ENCODE measurements at places on chromosomes 7 and 10.

- no peak for DNase-seq
Measured at GRCh38 chr7:97145068-97145467, 27.6 kb downstream of the SDHAF3 start.

- no peak for DNase-seq
Measured at GRCh38 chr7:126529833-126530232, 722.9 kb downstream of the GRM8 start.

GRCh38 chr10:33715303-33715975, 381.0 kb upstream of the NRP1 start:
- no peak for DNase-seq

DNA sequence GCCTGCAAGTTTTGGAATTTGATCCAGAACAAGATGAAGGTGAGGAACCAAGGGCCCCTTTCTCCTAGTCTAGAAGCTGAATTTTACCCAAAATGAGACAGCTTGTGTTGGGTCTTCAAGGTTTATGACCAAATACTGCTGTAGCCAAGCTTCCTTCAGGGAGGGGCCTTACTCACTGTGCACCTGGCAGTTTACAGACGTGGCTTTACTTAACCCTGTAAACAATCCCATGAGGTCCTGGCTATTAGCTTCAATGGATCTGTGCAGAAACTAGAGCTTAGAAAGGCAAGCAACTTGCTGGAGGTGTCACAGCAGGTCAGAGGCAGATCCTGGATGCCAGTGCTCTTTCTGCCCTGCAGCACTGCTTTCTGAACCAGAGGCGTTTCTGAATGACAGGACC, 46.7 kb downstream of the PDLIM1 start:
- DNase-seq = no peak

GRCh38 chr7:134699899-134700298, 53.2 kb downstream of the BPGM start:
- DNase-seq = no peak

DNA sequence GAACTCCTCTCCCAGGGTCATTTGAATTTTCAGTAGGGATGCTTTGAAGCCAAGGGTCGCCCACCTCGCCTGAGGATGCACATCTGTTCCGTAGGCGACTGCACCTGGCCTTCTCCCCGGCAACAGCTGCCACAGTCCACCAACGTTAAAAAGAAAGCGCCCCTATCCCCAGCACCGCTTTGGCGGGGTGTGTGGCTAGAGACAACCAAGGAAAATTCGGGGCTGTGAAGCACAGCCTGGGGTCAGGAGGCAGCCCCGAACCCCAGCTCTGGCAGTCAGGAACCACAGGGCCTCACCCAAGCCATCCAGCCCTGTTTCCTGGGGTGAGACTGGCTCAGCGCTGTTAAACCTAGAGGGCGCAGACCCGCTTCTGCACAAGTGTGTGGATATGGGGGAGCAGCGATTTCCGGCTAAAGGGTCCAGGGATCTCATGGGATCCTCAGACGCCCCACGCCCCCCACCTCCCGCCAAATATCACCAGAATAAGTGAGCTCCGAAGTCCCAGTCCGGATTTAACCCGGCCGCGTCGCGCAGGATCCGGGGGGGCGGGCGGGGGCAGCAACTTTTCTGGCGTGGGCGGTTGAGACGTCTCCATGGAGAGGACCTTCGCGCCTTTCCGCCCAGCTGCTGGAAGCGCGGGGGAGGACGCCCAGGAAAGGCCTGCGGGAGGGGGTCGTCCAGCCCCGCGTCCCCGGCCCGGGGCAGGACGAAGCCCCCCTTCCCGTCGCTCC, 822 bp downstream of the ZC3HAV1L start:
- DNase-seq = no peak

GRCh38 chr10:28788252-28788651, 110.9 kb downstream of the BAMBI start:
- DNase-seq = no peak

DNA sequence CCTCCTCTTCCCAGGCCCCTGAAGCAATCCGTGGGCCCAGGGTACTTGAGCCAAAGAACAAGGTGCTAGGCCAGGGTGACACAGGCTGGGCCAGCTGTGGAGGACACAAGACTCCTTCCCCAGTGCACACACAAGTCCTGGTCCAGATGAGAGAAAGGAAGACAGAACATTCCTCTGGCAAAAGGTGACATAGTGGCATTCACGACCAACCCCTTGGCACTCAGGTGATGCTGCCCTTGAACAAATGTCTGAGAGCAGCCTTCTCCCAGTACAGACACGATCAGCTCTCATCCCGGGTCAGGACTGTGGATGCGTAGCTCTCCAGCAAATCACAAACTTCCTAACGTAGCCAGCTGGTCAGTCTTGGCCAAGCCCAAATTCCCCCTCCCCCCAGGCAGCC, 118.5 kb downstream of the OAT start:
- no peak for DNase-seq

DNA sequence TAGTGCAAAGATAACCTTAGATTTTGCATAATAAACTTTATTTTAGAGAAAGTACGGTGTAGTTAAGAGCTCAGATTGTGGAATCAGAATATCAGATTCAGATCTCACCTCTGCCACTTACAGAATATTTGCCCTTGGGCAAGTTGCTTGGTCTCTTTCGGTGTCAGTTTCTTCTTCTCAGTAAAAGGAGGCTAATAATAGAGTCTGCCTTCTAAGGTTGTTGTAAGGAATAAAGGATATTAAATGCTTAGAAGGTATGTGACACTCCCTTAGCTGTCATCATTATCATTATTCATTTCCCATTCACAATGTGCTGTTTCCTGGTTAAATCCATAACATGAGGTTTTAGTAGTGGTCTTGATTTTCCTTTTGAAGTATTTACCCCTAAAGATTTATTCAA, 42.2 kb downstream of the MPLKIP start:
- DNase-seq = no peak

DNA sequence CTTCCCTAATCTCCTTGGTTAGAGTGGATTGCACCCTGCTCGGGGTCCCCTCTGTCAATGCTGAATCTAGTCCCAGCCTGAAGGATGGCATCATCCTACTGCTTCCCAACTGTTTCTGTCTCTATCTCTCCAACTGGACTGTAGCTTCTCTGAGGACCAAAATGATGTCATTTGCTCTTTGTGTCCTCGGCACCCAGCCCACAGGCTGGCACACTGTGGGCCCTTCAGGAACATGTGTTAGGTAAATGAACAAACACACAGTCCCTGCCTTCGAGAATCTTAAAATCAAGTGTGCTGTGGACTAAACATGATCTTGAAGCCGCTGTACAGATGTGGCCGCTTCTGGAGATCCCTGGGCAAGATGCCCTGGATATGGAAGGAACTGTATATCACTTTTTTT, 5.0 kb upstream of the CDH23 start:
- DNase-seq = no peak

DNA sequence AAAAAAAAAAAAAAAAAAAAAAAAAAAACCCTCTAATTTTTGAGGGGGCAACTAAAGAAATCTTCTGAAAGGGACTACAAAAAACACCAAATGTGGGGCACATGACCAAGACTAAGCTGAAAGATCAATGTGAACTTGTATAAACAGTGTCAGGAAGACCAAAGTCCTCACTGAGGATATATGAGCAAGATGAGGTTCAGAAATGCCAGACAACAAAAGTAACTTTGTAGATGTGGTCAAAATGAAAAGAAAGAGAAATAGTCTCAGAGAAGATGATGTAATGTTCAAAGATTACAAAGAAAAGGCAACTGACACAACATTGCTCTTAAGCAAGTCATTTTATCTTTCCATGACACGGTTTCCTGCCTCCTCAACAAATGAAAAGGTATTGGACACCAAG, 48.7 kb upstream of the PTPRZ1 start:
- no peak for DNase-seq

- DNase-seq = no peak
Measured at GRCh38 chr10:96441987-96442643, 71.6 kb downstream of the TLL2 start.

DNA sequence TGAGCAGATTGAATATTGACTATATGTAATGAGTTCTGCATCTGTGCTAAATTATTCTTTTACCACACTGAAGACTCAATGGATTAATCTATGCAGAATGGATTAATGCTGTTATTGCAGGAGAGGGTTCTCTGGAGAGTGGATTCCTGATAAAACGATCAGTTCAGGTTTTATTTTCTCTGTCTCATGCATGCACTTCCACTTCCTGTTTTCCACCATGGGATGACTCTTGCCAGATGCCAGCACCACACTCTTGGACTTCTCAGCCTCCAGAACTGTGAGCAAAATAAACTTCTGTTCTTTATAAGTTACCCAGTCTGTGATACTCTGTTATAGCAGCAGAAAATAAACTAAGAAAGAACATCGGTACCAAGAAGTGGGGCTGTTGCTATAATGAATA, 207.5 kb downstream of the KCND2 start:
- no peak for DNase-seq

- no peak for DNase-seq
Measured at GRCh38 chr7:81190997-81191768, 272.3 kb upstream of the SEMA3C start.

- DNase-seq = no peak
Measured at GRCh38 chr7:55946545-55946944, 5.1 kb upstream of the MRPS17 start.

GRCh38 chr10:102602272-102603045, 41.8 kb upstream of the TRIM8 start:
- no peak for DNase-seq

DNA sequence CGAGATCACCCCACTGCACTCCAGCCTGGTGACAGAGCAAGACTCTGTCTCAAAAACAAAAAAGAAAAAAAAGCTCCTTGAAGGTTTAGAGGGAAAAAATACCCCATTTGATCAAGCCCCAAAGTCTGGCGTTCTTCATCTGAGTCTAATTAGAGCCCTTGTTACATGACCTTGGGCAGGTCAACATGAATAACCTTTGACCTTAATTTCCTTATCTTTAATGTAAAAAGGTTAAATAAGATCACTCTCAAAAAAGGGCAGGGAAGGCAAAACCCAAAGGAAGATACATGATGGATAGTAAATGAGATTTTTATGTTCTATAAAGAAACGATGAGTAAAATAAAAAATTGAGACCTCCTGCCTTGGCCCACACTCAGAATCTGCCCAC, 40.3 kb downstream of the SLC37A3 start:
- no peak for DNase-seq

- no peak for DNase-seq
Measured at GRCh38 chr7:148142660-148143248, 447.8 kb upstream of the C7orf33 start.

Data from activated CD4-positive, CD25-positive, alpha-beta regulatory T cell (primary cell).